RPMI8226 (cell line): ENCODE measurements at places on chromosomes 4 and X.

- no peak for DNase-seq
Measured at GRCh38 chr4:146640465-146641061, 1.9 kb downstream of the POU4F2 start.

DNA sequence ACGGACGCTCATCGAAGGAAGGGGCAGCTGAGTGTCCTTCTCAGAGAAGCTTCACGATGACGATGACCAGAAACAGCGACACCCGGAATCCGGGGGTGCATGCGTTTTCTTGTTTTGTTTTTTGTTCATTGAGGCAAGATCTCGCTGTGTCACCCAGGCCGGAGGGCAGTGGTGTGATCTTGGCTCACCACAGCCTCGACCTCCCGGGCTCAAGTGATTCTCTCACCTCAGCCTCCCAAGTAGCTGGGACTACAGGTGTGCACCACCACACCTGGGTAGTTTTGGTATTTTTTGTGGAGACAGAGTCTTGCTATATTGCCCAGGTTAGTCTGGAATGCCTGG lies 19.8 kb downstream of the DGKQ start:
- no peak for DNase-seq

DNA sequence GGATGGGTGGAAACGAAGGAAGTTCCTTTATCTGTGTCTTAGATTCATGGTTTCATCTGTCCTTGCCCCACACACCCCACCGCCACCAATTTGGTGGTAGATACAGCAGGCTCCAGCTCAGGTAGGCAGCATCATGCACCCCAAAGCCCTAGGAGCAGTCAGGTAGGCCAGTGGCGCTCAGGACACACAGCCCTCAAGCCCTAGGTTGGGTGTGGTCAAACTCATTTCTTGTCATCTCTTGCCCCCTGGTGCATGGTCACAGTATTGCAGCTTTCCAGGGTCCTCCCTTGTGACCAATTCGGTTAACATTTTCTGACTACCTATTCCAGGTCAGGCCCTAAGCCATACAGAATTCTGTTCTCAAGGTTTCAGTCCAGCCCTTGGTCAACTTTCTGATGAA lies 14.5 kb upstream of the PRRG3 start:
- peak; percentile 61 for DNase-seq

DNA sequence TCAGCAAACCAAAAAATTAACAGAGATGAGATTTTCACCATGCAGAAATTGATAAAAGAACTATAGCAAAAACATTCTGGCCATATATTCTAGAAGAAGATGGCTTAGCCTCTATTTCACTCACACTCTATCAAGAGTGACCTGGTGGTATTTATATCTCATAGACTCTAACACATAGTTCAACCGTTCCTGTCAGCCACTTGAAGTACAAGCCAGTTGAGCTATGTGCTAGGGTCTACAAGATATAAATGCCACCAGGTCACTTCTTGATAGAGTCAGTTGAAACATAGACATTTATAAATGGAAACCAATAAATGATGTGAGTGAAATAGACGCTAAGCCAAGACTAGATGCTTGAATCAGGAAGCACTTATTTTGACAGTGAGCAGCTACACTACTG lies 836.7 kb upstream of the EPHA5 start:
- DNase-seq: no peak

- DNase-seq: peak; percentile 36
Measured at GRCh38 chrX:24025741-24026403, 1.1 kb downstream of the KLHL15 start.
